ENCODE measurements at places on chromosomes 12 and 14.

DNA sequence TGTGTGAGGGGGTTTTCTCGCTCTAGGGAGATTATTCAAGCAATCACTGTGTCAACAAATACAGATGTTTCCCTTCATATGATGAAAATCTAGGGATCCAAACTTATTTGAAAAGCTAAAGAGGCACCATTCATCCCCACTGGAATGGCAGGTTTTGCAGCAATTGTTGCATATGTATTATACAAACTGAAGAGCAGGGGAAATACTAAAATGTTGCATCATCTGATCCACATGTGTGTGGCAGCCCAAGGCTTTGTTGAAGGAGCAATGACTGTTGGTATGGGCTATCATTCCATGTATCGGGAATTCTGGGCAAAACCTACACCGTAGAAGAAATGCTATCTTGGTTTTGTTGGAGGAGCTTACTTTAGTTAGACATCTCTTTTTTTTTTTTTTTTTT, 4.1 kb upstream of the PRPF40B start:
- DNase-seq, result no peak

GRCh38 chr14:94153750-94154342, 20.3 kb upstream of the PPP4R4 start:
- no peak for DNase-seq

- no peak for DNase-seq
Measured at GRCh38 chr12:20175704-20176388, 192.5 kb upstream of the PDE3A start.

GRCh38 chr12:12779529-12779928, 5.9 kb upstream of the APOLD1 start:
- no peak for DNase-seq

DNA sequence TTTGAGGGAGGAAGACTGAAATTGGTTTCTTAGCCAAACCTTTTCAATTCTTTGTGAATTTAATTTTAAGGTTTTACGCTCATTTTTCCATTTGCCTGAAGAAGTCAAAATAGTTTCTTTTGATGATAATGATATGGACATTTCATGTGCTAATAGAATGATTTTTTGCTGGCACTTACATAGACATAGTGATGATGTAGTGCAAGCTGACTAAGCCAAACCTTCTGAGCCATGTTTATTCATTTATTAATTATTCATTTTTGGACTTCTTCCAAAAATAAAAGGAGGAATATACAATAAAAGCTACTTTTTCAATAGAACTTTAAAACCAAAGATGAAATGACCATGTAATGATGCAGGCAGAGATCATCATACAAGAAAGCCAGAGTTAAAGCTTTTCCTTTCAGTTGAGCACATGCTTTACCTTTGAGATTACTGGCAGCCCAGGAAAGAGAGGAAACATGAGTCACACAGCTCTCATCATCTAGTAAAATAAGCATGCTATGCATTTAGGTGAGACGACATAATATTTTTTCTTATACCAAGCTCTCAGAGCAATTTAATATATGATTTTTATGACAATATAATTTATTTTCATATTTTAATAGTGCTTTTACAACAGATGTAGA, 24.8 kb downstream of the KCNA1 start:
- no peak for DNase-seq

GRCh38 chr12:91874086-91874865, 271.4 kb downstream of the BTG1 start:
- no peak for DNase-seq

DNA sequence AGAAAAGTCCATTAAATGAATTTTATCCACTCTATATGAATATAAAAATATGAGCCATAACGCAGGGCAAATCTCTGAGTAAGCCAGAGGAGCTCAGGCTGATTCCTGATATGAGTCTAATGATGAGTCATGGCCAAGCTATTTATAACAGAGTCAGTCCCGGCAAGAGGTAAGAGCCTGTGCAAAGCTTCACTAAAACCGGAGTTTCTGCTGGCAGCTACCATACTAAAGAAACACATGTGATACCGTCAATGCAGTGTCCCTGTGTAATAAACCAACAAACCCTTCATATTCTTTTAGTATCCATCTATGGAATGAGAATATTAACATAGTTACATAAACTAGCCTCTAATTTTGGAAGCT, 319.4 kb downstream of the KCNC2 start:
- peak; percentile 49 for DNase-seq

- no peak for DNase-seq
Measured at GRCh38 chr12:95386051-95386450, 87.9 kb upstream of the METAP2 start.

- no peak for DNase-seq
Measured at GRCh38 chr12:27805238-27805637, 25.2 kb upstream of the MANSC4 start.

- no peak for DNase-seq
Measured at GRCh38 chr12:21989819-21990412, 48.7 kb upstream of the ABCC9 start.

GRCh38 chr14:92397150-92397952, 74.4 kb downstream of the SLC24A4 start:
- DNase-seq, result no peak

DNA sequence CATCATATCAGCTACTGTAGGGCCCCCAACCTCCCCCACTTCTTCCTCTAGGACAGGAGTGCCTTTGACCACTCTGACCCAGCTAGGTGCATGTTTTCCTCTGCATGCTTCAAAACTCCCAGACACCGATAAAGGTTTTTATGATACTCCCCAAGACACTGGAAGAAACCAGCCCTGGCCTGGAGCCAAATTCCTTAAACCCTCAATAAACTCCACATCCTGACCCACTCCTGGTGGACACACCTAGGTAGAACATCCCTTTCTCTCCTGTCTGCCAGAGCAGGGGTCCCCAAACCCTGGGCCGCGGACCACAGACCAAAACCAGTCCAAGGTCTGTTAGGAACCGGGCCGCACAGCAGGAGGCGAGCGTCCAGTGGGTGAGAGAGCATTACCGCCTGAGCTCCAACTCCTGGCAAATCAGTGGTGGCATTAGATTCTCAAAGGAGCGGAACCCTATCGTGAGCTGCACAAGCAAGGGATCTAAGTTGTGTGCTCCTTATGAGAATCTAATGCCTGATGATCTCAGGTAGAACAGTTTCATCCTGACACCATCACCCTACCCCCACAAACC, 49.6 kb downstream of the NT5DC3 start:
- DNase-seq, result no peak

DNA sequence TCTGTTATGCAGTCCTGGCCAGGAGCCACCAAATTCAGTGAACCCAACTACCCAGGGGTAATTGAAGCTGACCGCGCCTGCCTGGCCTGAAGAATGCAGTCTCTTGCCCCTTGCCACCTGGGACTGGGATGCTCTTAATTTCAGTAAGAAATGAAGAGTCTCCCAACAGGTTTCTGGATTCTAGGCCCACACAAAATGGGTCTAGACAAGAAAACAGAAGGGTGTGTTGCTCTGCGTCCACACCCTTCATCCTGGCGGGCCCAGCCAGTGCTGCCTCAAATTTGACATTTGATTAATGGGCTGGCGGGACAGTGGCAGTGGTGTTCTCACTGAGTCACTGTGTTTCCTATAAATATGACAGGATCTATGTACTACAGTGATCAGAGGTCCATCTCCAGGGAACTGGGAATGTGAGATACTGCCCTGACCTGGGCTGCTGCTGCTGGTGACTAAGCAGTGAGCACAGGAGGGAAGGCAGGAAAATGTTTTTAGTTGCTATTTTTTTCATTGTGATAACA, 6.5 kb downstream of the TMEM253 start:
- DNase-seq, result no peak

DNA sequence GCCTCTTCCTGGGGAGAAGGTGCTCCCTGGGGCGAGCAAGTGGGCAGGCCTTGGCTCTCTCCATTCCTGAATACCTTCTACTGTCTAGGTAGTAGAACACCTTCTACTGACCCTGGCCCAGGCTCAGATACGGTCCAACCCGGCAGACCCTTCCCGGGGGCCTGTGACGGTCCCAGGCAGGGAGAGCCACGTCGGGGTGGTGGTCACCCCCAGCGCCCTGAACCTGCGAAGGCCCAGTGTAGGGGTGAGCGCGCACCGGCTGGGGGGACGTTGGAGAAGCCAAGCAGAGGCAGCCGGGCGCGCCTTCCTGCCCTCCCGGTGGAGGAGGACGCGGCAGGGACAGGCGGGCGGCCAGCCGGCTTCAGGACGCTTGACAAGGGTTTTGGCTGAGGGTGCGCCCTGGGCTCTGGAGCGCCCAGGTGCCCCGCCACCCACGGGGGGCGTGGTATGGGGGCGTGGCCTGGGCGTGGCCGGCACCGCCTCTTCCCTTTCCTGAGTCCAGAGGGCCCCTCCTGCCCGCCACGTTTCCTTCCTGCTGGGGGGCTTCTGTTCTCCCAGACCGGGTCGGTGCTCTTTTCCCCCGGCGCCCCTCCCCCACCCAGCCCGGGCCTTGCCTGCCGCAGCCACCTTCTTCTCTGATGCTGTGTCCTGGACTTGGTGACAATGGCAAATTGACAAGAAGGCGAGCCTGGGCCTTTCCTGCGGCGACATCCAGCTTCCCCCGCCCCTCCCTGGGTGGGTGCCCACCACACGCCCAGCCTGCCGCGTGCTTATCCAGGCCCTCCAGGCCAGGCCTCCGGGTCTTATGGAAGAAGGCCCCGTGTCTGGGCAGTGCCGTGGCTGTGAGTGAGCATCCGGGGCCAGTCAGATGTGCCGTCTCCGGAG, 24.5 kb upstream of the PPP1R13B start:
- no peak for DNase-seq

DNA sequence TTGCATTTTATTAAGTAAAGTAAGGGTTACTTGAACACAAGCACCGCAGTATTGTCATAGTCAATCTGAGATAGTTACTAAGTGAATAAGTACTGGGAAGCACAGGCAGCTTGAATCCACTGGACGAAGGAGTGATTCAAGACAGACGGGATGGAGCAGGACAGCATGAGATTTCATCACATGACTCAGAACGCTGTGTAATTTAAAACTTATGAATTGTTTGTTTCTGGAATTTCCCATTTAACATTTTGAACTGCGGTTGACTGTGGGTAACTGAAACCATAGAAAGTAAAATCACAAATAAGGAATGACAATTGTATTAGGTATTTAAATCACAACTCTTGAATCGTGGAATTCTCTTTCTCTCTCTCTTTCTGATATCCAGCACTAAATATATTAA, 1630.4 kb upstream of the SEL1L start:
- no peak for DNase-seq

DNA sequence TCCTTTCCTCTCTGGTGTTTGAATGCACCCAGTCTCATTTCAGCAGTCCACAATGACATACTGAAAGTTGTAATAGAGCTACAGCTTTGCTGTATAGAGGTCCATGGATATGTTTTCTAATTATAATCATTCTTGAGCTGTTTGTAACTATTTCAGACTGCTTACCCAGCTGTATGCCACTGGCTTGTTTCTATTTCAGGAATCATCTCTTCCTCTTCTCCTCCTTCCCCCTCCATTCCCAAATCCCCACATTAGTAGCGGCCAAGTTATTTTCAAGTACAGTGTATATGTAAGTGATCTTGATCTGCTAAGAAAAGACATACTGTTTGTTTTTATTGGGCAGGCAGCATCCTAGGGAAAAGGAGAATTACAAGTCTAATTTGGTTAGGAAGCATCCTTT, 775.0 kb downstream of the DIO2 start:
- DNase-seq, result no peak

DNA sequence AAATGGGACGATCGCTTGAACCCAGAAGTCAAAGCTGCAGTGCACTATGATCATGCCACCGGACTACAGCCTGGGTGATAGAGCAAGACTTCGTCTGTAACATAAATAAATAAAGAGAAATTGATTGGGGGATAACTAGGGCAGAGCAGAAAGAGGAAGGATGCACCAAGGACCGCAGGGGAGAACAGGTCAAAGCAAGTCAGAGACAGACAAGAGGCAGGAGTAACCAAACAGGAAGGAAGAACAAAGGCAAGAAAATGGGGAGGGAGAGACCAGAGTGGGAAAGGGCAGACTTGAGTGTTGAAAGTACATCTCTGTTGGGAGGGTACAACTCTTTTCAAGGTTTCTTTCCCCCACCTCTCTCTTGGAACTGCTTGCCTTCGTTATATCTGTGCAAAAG, 50.8 kb upstream of the ELK3 start:
- DNase-seq, result no peak

DNA sequence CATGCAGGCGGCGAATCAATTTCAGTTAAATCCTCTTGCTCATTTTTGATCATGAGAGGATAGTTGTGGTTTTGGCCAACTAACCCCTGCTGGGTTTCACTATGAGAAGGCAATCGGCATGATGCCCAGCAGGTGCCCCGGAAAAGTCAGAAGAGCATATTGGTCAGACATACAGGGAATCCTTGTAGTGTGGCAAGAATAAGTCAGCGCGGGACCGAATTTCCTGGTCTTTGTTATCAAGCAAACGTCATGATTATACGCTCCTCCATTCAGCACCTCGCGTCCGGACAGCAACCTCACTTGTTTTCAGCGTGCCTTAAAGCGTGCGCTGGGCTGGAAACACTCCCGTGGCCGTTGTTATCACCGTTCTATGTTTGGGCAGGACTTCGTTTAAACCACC, 1.8 kb downstream of the TBC1D30 start:
- peak; percentile 83 for DNase-seq

DNA sequence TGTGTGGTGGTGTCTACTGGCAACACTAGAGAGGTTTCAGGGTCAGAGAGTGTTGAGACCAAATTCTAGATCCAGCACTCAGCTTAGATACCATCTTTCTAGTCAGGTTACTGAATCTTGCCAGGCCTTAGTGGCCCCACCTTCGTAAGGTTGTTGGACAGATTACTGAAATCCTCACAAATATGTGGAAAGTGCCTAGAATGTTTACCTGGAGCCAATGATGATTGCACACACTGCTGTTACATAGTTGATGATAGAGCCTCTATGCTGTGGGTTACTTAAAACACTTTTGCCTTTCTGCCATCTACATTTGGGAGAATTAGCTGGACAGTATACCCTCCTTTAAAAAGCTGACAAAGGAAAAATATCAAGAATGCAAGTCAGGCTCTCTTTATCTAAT, 33.2 kb downstream of the SRGAP1 start:
- DNase-seq, result no peak

- DNase-seq, result no peak
Measured at GRCh38 chr12:60539592-60539991, 943.8 kb downstream of the SLC16A7 start.

GRCh38 chr12:109627633-109628032, 54.0 kb downstream of the MVK start:
- no peak for DNase-seq

GRCh38 chr12:29145372-29146170, 3.5 kb upstream of the FAR2 start:
- DNase-seq, result no peak

GRCh38 chr12:29208060-29208459, 59.0 kb downstream of the FAR2 start:
- DNase-seq, result no peak

DNA sequence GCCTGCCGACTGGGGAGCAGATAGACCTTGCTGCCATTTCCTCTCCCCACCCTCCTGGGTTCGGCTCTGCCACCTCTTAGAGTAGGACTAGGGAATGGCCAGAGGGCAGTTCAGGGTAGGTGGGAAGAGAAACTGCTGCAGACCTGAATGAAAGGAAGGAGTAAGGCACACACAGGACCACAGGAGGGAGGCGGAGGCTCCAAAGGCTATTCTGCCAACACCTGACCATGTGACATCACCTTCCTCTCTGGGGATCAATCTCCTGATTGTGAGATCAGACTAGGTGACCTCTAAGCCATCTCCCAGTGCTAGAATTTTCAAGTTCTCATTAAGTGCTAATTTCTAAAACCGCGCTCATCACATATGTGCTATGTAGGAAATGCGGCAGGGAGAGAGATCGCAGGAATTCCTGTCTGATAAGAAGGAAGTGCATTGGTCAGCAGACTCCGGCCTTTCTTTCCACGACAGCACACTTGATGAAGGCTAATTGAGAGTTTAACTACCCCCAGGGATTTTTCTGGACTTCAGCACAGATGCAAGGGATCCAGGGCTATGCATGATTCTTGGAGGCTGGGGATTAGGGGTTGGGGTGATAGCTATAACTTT, 11.5 kb upstream of the TSPAN11 start:
- DNase-seq, result no peak
